Lower lobe of right lung (tissue), 2 donors: ENCODE measurements at places on chromosomes 4 and X.

DNA sequence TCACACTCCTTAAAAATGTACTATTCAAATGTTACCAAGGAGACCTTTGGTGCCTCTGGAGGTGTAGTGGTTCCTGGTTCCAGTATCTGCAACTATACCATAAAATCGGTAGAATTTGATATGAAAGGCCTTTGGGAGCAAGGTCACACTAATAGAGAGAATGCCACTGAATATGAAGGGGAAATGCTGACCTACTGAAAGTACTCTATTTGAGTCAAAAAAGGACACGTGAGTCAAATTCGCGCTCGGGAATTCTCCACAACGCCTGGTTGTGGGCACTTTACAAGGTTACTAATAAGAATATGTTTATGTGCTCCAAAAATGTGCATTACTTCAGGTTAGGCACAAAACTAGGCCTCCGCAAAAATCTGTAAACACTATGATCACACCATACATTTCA, 39.5 kb upstream of the RELL1 start:
- no peak overlapping the region for H3K27ac ChIP-seq
- H3K27me3 ChIP-seq: no peaks in the 10 kb centered on the region
- no peak for DNase-seq
- H3K4me1 ChIP-seq: peaks cover 5% of the 10 kb centered on the region
- H3K36me3 ChIP-seq: no peaks in the 10 kb centered on the region
- no peak overlapping the region for H3K4me3 ChIP-seq

GRCh38 chr4:3442959-3443749, 1.4 kb downstream of the HGFAC start:
- no peak for DNase-seq
- H3K4me3 ChIP-seq: no peak overlapping the region
- no peaks in the 10 kb centered on the region for H3K36me3 ChIP-seq
- H3K4me1 ChIP-seq: peaks cover 4% of the 10 kb centered on the region

DNA sequence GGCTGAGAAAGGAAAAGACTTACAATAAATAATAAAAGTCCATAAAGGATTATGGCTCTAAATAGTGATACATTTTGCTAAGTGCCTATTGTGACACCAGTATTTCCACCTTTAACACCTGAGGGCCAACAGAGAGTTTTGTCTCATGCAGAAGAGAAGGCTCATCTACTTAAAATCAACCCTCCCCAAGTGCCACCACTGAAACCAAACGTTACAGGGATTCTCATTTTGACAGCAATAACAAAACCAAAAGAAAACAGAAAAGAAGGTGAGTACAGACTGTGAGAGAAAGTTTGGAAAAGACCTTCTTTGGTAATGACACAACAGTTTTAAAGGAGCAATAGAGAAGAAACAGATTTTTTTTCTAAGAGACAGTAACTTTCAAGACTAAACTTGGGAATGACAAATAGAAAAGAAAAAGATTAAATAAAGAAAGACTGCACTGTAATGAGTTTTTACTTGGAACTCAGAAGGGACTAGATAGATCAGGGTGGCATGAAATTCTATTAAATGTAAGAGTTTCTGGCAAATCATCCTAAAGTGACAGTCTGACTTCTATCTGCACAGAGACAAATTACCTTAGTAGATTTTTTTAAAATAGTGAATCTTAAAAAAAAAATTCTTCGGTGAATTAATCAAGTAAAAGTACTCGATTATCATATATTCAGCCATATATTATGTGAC, 109.7 kb downstream of the ZNF827 start:
- H3K4me3 ChIP-seq: no peak overlapping the region
- no peak overlapping the region for H3K27ac ChIP-seq
- H3K4me1 ChIP-seq: no peaks in the 10 kb centered on the region
- no peaks in the 10 kb centered on the region for H3K36me3 ChIP-seq
- no peaks in the 10 kb centered on the region for H3K27me3 ChIP-seq

- H3K27me3 ChIP-seq: no peaks in the 10 kb centered on the region
- H3K36me3 ChIP-seq: no peaks in the 10 kb centered on the region
- no peak overlapping the region for H3K27ac ChIP-seq
- DNase-seq: no peak
- H3K4me1 ChIP-seq: no peaks in the 10 kb centered on the region
Measured at GRCh38 chr4:85039526-85039925, 73.0 kb upstream of the WDFY3 start.

DNA sequence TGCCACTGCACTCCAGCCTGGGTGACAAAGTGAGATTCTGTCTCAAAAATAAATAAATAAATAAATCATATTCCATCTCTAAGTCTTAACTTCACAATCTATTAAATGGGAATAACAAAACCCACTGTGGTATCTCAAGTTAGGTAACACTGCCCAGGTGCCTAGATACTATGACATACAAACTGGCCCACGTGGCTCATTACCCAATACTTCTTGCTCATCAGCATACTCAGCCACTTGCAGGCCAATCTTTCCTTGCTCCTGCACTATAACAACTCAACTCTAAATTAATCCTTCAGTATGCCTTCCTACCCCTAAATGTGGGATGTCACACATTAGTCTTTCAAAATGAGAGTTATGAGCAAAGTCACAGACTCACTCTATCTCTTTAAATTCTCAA, 230.1 kb downstream of the OPHN1 start:
- H3K4me1 ChIP-seq: no peaks in the 10 kb centered on the region
- no peak for DNase-seq
- peaks cover 5% of the 10 kb centered on the region for H3K36me3 ChIP-seq
- no peak overlapping the region for H3K4me3 ChIP-seq

- no peak for DNase-seq
- H3K36me3 ChIP-seq: no peaks in the 10 kb centered on the region
- peaks cover 22% of the 10 kb centered on the region for H3K27me3 ChIP-seq
- H3K4me1 ChIP-seq: no peaks in the 10 kb centered on the region
- no peak overlapping the region for H3K27ac ChIP-seq
Measured at GRCh38 chr4:8647094-8647570, 54.6 kb downstream of the CPZ start.

DNA sequence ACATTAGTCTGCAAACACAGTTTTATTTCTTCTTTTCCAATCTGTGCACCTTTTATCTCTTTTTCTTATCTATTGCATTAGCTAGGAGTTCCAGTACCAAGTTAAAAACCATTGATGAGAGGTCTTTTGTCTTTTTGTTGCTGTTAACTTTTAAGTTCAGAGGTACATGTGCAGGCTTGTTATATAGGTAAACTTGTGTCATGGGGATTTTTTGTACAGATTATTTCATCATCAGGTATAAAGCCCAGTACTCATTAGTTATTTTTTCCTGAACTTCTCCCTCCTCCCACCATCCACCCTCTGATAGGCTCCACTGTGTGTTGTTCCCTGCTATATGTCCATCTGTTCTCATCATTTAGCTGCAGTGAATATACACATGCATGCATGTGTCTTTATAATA, 349.9 kb downstream of the PDHA2 start:
- H3K27ac ChIP-seq: no peak overlapping the region
- no peaks in the 10 kb centered on the region for H3K27me3 ChIP-seq
- no peaks in the 10 kb centered on the region for H3K36me3 ChIP-seq
- DNase-seq: no peak

DNA sequence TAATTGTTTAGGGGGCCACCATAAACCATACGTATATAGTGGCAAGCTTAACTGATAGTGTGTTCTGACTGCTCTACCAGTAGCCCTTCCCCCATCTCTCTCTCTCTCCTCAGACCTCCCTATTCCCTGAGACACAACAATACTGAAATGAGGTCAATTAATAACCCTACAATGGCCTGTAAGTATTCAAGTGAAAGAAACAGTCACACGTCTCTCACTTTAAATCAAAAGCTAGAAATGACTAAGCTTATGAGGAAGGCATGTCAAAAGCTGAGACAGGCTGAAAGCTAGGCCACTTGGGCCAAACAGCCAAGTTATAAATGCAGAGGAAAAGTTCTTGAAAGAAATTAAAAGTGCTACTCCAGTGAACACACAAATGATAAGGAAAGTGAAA, 78.0 kb downstream of the PRDM5 start:
- no peak overlapping the region for H3K27ac ChIP-seq
- DNase-seq: no peak
- H3K36me3 ChIP-seq: no peaks in the 10 kb centered on the region
- peaks cover 27% of the 10 kb centered on the region for H3K4me1 ChIP-seq

DNA sequence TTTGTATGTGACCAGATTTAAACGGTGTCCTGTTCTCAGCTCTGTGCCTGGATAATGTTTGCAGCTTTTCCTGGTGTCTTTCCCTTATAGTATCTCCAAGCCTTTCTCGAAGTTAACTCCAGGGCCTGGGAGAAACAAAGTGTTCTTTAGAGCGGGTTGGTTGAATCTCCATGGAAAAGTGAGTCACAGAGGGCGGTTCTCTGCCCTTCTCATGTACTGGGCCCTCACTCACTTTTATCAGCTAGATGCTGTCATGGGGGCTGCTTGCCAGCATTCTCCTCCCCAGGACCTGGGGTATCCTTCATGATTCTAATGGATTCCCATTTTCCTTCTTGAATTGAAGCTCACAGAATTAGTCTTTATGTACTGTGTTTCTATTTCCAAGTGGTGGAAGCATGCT, 46.1 kb upstream of the MAGEC2 start:
- no peak overlapping the region for H3K4me3 ChIP-seq
- H3K27me3 ChIP-seq: no peaks in the 10 kb centered on the region
- DNase-seq: no peak

DNA sequence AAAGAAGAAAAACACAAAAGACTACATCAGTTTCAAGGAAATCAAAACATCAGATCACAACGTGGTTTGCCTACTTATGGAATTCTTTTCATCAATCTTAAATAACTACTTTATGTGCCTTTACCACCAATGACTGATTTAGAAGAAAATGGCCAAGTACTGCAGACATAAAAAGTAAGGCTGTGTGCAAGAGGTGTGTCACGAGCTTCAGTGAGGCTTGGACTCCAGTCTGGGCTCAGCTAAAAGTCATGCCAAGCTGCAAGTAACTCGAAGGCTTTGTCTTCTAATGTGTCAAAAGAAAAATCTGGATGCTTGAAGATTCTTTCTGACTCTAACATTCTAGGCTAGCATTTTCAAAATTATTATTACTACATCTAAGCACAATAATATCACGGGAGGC, 17.0 kb downstream of the PRSS12 start:
- no peak overlapping the region for H3K4me3 ChIP-seq
- peaks cover 5% of the 10 kb centered on the region for H3K4me1 ChIP-seq
- DNase-seq: no peak
- H3K27ac ChIP-seq: no peak overlapping the region

GRCh38 chr4:141659539-141659938, 23.2 kb downstream of the IL15 start:
- no peaks in the 10 kb centered on the region for H3K4me1 ChIP-seq
- no peak for DNase-seq
- no peaks in the 10 kb centered on the region for H3K27me3 ChIP-seq
- H3K36me3 ChIP-seq: no peaks in the 10 kb centered on the region
- H3K27ac ChIP-seq: no peak overlapping the region

DNA sequence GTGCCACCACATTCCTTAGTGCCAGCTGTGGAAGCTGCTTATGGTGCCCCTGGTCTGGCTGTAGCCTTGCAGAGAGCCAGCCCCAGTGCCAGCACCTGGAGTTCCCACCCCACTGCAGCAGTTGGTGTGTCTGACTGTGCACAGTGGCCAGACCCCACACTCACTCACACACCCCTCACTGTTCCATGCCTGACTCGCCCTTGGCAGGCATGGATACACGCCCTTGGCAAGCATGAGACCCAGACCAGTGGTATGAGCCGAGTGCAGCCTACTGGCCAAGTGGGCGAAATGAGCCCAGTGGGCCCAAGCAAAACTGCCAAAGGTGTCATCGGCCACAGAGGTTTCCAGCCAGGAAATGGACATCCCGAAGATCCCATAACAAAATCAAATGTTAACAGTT, 27.4 kb downstream of the NAA11 start:
- no peak overlapping the region for H3K4me3 ChIP-seq
- no peak overlapping the region for H3K27ac ChIP-seq
- no peaks in the 10 kb centered on the region for H3K36me3 ChIP-seq
- H3K4me1 ChIP-seq: no peaks in the 10 kb centered on the region
- DNase-seq: no peak

- no peaks in the 10 kb centered on the region for H3K27me3 ChIP-seq
- DNase-seq: no peak
- H3K36me3 ChIP-seq: no peaks in the 10 kb centered on the region
- H3K4me1 ChIP-seq: no peaks in the 10 kb centered on the region
- no peak overlapping the region for H3K4me3 ChIP-seq
Measured at GRCh38 chrX:135389717-135390116, 32.0 kb upstream of the SMIM10L2A start.

DNA sequence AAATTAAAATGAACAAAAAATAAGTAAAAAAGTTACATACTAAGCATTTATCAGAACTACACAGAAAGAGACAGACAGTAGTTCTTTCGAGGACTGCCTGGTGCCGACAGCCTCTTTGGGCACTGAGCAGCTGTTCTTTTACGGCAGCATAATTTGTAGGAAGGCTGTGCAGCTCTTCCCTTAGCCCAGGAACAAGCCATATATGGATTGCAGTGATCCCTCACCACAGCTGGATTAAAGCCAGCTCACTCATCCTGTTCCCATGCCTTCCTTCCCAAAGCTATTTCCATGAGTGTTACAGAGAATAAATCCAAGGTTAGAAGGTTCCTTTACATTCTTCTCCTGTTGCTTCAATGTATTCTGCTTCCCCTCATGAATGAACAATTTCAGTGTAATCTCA, 71.7 kb downstream of the DDX60L start:
- H3K27ac ChIP-seq: no peak overlapping the region
- H3K27me3 ChIP-seq: no peaks in the 10 kb centered on the region
- no peak overlapping the region for H3K4me3 ChIP-seq
- no peak for DNase-seq

DNA sequence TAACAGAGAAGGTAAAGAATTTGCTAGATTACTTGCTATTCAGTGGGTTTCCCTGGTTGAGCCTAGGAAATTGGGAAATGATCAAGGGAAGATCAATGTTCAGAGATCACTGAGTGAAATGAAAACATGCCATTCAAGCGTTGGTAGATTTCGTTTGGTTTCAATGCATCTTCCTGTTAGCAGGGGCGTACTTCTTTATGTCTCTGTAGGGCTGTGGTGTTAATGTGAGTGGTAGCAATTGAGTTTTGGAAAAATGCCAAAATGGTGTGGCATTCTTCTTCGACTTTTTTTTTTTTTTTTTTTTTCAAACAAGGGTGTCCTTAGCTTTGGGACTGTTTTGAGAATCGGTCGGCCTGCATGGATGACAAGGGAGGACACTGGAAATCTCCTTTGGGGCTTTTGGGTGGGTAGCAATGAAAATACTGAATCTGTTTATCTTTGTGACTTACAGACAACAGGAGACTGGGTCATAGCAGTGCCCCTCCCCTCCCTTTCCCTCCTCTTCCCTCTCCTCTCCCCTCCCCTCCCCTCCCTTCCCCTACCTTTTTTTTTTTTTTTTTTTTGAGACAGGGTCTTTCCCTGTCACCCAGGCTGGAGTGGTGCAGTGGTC, 50.4 kb downstream of the SPRY1 start:
- H3K27ac ChIP-seq: no peak overlapping the region
- peaks cover 29% of the 10 kb centered on the region for H3K4me1 ChIP-seq
- no peak for DNase-seq
